ENCODE measurements at places on chromosomes 11 and 22.

- no peak for DNase-seq
These were observed 81.0 kb downstream of the TRMU start for GRCh38 chr22:46416520-46416871.

- DNase-seq = no peak
These were observed 11.6 kb downstream of the ATG13 start for GRCh38 chr11:46628961-46629360.

- no peak for DNase-seq
These were observed 2.9 kb upstream of the VSIG10L2 start for GRCh38 chr11:125942771-125943428.

DNA sequence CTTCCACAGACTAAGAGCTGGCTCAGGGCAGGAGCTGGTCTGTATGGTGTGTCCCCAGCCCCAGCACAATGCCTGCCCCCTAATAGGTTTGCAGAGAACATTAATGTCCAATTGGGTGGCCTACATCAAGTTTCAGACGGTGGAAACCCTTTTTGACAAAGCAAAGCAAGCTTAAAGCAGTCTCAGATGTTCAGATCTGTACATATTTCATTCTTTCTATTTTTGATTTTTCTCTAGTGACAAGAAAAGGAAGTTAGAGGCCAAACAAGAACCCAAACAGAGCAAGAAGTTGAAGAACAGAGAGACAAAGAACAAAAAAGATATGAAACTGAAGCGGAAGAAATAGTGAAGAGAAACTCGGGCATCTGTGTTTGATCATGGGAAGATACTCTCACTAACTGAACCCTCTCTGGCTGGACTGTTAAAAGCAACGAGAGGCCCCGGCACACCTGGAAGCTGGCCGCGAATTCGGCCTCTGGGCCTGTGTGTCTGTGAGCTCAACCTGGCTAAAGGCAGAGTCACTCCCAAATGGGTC lies 40.5 kb downstream of the NAT10 start:
- DNase-seq = no peak

DNA sequence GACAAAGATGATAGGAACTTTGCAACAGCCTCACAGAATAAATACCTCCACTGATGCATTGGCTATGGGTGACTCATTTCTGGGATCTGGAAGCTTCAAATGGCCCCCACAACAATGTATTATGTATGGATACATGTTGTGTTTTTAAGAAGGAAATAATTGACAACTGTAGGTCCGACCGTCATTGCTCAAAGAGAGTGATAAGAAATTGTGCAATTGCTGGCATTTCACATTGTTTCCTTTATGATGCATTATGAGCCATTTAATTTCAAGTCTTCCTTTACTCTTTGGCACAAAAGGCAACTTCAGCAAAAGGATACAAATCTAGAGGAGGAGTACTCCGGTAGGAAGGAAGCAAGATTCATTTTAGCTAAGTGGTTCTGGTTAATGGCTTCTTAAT lies 2.0 kb downstream of the ANO3 start:
- no peak for DNase-seq

- no peak for DNase-seq
These were observed 224.2 kb downstream of the CEP164 start for GRCh38 chr11:117551761-117552343.

DNA sequence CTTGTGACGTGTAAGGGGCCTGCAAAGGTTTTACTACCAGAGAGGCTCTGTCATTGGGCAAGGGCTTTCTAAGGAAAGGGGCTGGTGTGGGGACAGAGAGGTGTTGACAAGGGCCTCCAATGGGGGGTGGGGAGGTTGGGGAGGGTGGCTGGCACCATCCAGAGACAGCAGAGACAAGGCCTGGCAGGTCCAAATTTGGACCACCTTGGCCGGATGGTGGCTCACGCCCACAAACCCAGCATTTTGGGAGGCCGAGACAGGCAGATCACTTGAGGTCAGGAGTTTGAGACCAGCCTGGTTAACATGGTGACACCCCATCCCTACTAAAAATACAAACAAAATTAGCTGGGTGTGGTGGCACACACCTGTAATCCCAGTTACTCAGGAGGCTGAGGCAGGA lies 2.2 kb upstream of the CHRM4 start:
- DNase-seq = no peak

GRCh38 chr22:20395181-20395906 lies 1.4 kb downstream of the ZNF74 start:
- DNase-seq = no peak

GRCh38 chr11:122656631-122657101 lies 1.1 kb downstream of the UBASH3B start:
- DNase-seq = peak; percentile 47

- no peak for DNase-seq
These were observed 213.8 kb downstream of the DSCAML1 start for GRCh38 chr11:117583063-117583801.
